ENCODE measurements at places on chromosomes 7 and 10.

- DNase-seq: no peak
Observed at GRCh38 chr10:51004776-51005175, 69.5 kb upstream of the PRKG1 start.

GRCh38 chr7:29116361-29117200 is 29.8 kb downstream of the CPVL start:
- DNase-seq: no peak

DNA sequence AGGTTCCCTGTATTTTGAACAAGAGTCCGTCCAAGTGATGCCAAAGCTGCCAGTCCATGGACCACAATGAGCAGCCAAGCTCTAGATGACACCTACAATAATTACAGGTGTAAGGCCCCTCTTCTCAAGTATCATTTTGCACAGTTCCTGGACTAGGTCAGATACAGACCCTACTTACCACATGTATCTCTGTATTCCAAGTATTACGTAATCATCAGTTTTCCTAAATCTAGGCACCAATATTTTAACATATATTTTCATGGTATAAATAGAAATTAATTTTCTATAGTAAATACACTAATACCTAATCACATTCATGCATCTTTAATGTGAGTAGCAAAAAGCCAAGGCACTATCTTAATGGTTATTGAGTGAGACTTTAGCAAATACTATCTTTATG is 157.0 kb upstream of the PRSS1 start:
- DNase-seq: no peak

DNA sequence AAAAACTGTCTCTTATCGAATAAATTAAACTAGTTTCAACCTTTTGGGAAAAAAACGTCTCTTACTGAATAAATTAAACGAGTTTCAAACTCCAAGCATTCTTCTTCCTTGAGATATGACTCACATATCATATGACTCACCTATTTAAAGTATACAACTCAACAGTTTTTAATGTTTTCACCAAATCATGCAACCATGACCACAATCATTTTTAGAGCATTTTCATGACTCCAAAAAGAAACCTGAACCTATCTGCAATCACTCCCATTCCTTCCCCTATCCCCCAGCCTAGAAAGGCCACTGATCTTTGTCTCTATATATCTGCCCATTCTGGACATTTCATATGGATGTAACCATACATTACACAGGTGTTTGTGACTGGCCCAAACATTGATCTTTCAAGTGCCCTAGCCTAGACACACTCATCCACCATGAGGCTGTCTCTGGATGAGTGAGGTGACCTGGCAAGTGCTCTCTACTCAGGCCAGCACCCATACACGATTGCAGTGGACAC is 115.3 kb downstream of the PIP4K2A start:
- DNase-seq: no peak

GRCh38 chr10:97442277-97442676 is 3.5 kb downstream of the EXOSC1 start:
- DNase-seq: no peak

- no peak for DNase-seq
Observed at GRCh38 chr7:47085491-47086275, 496.2 kb downstream of the TNS3 start.

DNA sequence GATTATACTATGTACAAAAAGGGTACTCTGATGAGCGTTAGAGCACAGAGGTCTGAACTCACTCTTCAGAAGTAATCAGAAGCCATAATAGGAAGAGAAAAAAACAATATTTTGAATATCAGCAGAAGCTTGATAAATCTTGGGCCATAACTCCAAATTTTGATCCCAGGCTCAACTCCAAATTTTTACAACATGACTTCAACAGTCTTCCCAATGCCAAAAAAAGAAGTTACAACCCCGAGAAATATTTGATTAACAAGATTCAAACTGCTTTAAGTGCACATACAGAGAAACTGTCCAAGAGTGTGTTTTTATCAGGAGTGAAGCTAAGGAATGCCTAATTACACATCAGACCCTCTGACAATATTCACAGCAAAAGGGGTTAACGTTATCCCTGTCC is 7.5 kb downstream of the MPP7 start:
- DNase-seq: no peak

DNA sequence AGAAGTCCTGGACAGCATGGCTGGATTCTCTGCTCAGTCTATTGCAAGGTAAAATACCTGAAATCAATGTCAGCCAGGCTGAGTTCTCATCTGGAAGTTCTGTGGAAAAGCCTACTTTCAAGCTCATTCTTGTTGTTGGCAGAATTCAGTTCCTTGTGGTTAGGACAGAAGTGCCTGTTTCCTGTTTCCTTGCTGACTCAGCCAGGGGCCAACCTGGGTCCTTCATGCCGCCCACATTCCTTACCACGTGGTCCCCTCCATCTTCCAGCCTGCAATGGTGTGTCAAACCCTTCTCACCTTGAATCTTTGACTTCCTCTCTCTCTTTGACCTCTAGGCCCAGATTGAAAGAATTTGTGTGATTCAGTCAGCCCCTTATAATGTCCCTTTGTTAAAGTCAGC is 197.1 kb upstream of the STK17A start:
- no peak for DNase-seq

DNA sequence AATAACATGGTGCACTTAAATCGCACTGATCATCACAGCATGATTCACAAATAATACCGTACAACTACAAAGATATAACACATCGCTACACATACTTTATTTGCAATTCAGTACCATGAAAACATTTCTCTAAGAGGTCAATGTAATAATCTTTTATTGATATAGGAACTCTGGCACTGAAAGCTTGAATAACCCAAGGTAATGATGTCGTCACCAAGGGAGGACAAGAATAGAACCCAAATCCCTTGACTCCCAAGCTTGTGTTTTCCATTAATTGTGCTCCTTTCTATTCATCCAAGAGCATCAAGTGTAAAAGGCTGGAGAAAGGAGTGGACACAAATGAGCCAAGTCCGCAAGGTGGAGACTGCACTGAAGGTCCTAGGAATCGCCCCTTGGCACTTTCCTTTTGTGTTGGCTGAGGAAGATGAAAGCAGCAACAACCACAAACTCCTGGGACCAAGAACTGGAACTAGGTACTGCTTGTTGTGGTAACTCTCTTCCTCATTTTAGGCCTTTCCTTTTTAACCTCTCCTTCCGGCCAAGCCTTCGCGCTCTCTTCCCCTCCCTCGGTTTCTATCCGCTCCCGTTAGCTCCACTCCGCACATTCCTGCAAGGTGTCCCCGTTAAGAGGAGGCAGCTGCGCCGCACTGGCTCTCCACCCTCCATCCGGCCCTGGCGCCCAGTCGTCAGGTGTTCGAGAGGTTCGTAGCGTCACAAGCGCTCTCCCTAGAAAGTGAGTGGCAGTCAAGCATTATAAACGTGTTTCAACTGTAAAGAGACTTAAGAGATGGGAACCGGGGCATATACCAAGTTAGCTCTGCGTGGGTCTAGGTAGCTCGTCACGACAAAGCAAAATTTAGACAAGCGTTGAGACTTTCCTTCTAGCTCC is 1.0 kb upstream of the CBLL1 start:
- DNase-seq: no peak

DNA sequence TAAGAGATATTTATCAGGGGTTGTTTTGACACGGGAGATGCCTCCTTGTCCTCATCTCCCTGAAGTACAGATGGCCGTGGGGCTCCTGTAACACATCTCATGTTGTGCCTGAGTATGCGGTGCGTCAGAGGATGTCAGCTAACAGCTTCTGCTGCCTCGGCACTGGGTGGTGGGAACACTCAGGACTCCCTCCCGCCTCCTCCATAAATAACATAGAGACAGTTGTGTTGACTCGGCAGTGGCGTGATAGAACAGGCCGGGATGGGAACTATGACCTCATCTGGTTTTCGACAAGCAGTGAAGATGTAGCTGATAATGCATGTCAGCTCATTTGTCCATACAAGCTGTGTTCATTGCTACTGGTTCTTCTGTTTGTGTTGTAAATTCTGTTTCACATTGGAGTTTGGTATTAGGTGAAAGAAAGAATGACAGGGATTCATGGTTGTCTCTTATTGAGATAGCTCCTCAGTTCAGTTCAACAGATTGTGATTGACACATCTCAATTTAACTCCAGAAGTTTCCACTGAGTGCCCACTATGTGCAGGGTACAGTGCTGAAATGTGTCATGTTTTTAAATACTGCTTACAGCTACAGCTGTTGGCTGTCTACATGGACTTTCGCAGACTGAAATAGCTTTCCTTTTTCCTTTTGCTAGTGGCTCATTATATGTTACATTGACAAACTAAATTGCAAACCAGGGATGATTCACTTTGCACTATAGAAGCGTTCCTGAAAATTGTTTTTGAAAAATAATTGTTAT is 87.4 kb downstream of the CHN2 start:
- peak; percentile 55 for DNase-seq

DNA sequence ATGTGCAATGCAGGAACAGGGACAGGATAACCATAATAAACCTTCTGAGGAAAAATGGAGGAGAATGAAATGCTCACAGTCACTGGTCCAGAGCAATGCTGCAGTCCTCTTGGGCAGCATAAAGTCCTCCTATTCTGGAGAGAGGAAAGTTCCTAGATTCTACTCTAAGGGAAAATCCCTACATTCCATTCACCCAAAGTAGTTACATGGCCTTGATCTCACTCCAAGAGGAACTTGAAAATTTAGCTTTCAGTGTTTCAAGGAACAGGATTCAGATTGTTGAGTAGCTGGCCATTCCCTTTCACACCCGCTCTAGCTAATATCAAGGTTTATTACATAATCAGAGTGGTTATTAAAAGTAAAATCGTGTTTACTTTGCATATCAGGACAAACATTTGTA is 168.3 kb downstream of the CHRM2 start:
- DNase-seq: no peak

DNA sequence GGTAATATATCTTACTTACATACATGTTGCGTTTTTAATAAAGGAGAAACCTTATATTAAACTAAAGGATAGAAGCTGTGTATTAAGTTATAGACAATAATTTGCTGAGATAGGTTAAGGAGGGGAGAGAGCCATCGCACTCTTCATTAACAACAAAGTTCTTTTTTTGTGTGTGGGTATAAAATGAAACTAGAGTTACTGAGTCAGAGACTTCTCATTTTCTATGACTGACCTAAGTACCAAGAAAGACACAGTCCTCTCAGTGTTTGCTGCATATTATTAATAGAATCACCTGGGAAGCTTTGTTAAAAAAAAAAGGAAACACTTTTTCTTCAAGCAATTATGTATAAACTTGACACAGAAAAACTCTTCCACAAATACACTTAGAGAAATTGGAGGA is 31.4 kb downstream of the FEZF1 start:
- no peak for DNase-seq

GRCh38 chr10:30463944-30464451 is 30.0 kb downstream of the MAP3K8 start:
- DNase-seq: no peak
